ENCODE measurements at places on chromosomes 3 and 15.

DNA sequence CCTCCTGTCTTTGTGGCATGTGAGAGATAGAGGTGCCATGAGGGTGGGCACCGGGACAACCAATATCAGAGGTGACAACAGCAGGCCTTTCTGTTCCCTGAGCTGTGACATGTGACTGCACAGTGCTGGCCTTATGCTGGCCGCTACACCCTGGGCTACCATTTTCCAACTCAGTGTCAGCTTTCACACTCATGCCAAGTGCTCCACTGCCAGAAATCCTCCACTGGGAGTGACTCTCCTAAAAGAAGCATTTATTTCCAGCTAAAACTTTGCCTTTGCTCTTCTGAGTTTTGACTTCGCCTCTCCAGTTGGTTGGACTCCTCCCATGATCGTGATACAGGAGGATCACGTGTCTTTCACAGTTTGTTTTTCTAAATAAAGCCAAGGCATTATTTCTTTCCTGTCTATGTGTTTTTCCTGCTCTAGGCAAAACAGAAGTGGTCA lies 31.4 kb downstream of the CA12 start:
- DNase-seq = peak; percentile 4

GRCh38 chr3:37994639-37994972 lies 4.0 kb downstream of the VILL start:
- no peak for DNase-seq

DNA sequence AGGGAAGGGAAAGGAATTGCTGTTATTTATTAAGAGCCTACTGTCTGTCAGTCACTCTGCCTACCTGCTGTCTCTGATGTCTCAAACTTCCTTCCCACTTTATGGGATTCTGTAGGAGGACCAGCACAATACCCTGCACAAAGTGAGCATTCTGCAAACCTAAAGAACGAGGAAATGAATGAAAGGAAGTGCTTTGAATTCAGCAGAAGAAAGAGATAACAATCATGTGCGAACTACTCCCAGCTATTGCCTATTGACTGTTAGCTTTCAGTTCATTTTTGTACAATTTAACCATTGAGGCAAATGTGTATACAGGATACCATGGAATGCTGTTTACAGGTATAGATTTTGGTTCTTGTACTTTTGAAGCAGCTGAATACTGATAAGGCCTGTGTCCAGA lies 66.8 kb downstream of the CMSS1 start:
- DNase-seq = no peak

- no peak for DNase-seq
Measured at GRCh38 chr3:174951034-174951433, 91.9 kb downstream of the NAALADL2 start.

- DNase-seq = no peak
Measured at GRCh38 chr3:52346623-52347530, 30.8 kb downstream of the DNAH1 start.

GRCh38 chr3:8450618-8451017 lies 51.0 kb upstream of the LMCD1 start:
- DNase-seq = no peak

DNA sequence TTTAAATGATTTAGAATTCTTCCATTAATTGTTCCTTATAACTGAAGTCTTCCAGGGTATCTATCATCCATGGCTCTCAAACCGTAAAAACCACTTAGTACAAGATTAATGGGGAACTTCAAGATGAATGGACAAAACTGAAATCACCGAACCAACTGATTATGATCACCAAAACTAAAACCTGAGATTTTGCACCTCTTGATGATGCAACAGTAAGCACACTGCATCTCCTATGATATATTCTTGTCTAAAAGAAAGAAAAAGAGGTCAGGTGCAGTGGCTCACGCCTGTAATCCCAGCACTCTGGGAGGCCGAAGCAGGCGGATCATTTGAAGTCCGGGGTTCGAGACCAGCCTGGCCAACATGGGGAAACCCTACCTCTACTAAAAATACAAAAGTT lies 3.6 kb upstream of the ISY1 start:
- DNase-seq = no peak

DNA sequence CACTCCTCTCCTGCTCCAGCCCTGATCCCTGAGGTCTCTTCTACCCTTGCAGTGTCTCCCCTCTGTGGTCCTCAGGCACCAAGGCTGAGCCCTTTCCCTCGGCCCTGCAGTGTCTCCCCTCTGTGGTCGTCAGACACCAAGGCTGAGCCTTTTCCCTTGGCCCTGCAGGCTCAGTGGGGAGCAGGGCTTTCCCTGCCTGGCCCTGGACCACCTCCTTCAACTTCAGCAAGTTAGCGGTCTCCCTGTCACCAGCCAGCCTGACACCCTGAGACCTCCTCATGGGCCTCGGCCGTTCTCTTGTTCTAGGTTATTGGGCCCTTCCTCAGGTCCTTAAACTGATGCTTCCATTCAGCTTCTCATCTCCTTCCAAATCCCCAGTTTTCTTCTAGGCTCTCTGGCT lies 4.3 kb downstream of the NRROS start:
- no peak for DNase-seq

- no peak for DNase-seq
Measured at GRCh38 chr15:90327311-90327710, 24.8 kb upstream of the ZNF774 start.

DNA sequence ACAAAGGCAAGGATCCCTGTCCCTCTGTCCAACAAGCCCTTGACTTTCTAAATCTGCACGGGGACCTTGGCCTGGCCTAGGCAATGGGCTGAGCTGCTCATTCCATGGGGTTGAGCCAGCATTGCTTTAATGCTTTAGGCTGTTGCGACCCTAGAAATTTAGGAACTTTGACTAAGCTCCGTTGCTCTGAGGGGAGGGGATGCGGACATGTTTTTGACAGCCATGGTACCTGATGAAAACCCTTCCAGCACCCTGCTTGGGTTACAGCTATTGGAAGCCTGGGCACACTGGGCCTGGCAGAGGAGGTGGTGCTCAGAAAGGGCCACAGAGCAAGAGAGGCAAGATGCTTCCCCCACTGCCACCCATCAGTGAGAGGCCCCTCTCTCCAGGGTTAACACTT lies 37.1 kb downstream of the SYNM start:
- no peak for DNase-seq

DNA sequence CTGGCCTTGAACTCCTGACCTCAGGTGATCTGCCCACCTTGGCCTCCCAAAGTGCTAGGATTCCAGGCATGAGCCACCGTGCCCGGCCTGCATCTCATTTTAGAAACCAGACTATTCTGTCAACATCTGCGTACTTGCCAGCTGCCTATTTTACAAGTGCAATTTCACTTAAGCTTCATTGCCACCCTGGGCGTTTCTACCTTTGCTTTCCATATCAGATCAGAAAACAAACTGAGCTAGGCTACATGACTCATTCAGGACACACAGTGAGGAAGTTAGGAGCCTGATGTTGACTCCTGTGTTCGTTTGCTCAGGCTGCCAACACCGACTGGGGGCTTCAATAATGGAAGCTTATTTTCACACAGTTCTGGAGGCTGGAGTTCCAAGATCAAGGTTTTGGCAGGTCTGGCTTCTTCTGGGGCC lies 42.3 kb upstream of the KLHL25 start:
- DNase-seq = no peak

GRCh38 chr3:160801386-160802118 lies 45.5 kb downstream of the PPM1L start:
- DNase-seq = no peak

GRCh38 chr3:72505539-72506405 lies 342.5 kb downstream of the SHQ1 start:
- no peak for DNase-seq

DNA sequence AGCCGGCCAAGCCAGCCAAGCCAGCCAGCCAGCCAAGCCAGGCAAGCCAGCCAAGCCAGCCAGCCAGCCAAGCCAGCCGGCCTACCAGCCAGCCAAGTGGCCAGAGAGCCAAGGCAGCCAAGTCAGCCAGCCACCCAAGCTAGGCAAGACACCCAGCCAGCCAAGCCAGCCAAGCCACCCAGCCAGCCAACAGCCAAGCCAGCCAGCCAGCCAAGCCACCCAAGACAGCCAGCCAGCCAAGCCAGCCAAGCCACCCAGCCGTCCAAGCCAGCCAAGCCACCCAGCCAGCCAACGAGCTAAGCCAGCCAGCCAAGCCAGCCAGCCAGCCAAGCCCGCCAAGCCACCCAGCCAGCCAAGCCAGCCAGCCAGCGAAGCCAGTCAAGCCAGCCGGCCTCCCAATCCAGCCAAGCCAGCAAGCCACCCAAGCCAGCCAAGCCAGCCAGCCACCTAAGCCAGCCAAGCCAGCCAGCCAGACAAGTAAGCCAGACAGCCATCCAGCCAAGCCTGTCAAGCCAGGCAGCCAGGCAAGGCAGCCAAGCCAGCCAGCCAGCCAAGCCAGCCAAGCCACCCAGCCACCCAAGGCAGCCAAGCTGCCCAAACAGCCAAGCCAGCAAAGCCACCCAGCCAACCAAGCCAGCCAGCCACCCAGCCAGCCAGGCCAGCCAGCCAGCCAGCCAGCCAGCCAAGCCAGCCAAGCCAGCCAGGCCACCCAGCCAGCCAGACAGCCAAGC lies 200.5 kb downstream of the GOLGA6L6 start:
- no peak for DNase-seq

DNA sequence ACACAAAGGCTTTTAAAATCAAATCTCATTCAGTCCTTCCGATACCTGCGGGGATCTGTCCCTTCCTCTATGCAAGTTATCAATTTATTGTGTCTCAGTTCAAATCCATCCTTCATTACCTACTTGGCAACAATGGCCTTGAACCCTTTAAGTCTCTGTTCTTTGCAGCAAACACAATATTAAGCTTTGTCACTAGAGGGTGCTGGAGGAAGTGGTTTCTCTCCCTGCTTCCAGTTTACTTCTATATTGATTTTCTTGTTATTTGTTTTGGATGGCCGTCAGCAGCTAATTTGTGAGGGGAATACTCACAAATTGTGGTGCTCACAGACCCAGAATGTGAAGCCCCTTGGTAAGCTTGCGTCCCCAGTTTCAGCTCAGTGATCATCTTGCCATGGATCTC lies 278.3 kb downstream of the FGF12 start:
- no peak for DNase-seq

DNA sequence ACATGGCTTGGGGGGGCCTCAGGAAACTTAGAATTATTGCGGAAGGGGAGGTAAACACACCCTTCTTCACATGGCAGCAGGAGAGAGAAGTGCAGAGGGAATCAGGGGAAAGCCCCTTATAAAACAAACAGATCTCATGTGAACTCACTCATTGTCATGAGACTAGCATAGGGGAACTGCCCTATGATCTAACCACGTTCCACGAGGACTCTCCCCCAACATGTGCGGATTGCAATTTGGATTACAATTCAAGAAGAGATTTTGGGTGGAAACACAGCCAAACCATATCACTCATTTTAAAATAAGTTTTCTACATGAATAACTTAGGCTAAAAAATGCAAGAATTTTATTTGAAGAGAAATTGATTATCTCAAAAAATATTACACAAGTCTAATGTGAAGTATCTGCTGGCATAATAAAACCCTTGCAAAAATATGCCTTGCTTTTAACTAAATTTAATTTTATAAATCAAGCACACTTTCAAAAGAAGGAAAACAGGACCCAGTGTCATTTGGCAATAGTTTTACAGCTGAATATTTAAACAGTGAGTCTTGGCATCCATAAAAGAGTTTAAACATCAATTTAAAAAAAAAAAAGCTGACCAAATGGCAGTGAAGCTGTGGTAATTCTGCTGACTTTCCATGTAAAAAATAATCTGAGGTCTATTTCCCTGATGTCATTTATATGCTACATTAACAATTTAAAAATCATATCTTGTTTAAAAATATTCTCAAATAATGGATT lies 1057.2 kb downstream of the NAALADL2 start:
- no peak for DNase-seq

DNA sequence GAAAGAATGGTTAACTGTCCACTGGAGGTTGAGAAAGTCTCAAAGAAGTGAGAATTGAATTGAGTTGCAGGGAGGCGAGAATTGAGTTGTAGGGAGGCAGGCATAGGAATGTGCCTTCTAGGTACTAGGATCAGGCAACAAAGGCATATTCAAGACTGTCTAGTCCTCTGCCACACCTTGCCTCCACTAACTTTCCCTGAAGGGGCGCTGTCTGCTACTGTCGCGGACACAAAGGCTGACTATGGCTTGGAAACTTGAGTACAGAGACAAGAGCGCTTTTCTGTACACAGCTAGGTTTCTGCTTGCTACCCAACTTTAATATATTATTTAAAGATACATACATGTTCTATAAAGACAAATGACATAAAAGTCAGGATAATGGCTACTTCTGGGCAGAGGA lies 10.4 kb upstream of the FBXL22 start:
- DNase-seq = no peak

GRCh38 chr3:77038468-77038929 lies 1.4 kb upstream of the ROBO2 start:
- DNase-seq = peak; percentile 55

DNA sequence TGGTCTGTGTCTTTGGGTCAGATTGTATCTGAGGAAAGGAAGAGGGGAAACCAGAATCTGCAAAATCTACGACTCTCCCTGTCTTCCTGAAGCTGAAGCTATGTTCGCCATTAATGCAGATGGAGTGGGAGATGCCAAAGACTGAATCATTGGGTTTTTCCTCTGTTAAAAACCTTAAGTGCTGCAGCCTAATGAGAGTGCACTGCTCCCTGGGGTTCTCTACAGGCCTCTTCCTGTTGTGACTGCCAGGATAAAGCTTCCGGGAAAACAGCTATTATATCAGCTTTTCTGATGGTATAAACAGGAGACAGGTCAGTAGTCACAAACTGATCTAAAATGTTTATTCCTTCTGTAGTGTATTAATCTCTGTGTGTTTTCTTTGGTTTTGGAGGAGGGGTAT lies 24.0 kb downstream of the RMDN3 start:
- no peak for DNase-seq

GRCh38 chr15:23518104-23518503 lies 47.4 kb upstream of the MKRN3 start:
- DNase-seq = no peak

GRCh38 chr15:99564221-99565048 lies 1.3 kb upstream of the MEF2A start:
- DNase-seq = peak; percentile 39

DNA sequence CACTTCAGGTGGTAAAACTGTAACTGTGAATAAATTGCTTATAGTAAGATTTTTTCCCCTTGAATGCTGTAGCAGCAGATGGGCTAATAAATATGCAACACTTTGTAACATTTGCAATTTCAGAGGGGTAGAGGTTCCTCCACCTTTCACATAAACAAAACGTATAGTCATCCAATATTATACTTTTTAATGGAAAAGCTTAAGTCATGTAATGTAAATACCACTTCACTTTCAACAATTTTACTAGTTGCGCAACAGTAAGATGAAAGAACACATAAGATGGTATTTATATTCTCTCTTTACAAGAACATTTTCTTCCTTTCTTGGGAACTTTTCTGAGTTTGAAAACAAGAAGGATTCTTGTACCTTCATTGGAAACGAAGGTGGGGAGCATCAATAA lies 56.6 kb upstream of the FAM3D start:
- no peak for DNase-seq

Measured in C1 segment of cervical spinal cord (tissue), 14 donors.